G401 (cell line): ENCODE measurements at places on chromosomes 5 and 9. TPM values are rescaled to one million over a fixed set of nuclear protein-coding genes. Genes with fewer than 3 reads are reported as not detected.

The JAKMIP2 gene
- total RNA-seq = not detected in 2 replicates

The CCL27 gene
- total RNA-seq = not detected in 2 replicates

The CTXN3 gene
- total RNA-seq = not detected in 2 replicates

The ECSCR gene
- total RNA-seq = 2.0 and 6.3 TPM in 2 replicates

The TMEM174 gene
- total RNA-seq = not detected in 2 replicates

The IL13 gene
- total RNA-seq = not detected in 2 replicates

The ABLIM3 gene
- 1.1 TPM in 1 of 2 replicates, not detected in the other for total RNA-seq

The TCF7 gene
- total RNA-seq = 5.0 and 11.1 TPM in 2 replicates

The SHC3 gene
- total RNA-seq = not detected in 2 replicates

The SLC27A6 gene
- total RNA-seq = not detected in 2 replicates
